ENCODE measurements at places on chromosomes 4 and X.

DNA sequence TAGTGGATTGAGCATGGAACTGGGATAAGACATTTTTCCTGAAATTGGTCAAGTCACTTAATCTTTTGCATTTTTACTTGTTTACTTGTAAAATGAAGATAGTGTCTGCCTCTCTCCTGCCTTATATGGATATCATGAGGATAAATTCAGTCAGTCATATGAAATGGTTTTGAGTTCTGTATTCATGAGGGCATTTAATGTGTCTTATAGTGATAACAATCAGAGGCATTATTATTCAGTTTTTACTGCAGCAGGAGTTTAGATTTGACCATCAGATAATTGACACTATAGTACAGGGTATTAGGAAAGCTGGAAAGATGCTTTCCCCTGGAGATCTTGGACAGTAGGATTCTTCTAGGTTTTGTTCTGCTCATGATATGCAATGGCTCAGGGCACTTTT lies 26.0 kb downstream of the NPNT start:
- no peak for DNase-seq

GRCh38 chrX:115521741-115522140 lies 39.2 kb upstream of the PLS3 start:
- DNase-seq = peak; percentile 48

GRCh38 chrX:141320801-141321200 lies 78.5 kb upstream of the SPANXC start:
- no peak for DNase-seq

DNA sequence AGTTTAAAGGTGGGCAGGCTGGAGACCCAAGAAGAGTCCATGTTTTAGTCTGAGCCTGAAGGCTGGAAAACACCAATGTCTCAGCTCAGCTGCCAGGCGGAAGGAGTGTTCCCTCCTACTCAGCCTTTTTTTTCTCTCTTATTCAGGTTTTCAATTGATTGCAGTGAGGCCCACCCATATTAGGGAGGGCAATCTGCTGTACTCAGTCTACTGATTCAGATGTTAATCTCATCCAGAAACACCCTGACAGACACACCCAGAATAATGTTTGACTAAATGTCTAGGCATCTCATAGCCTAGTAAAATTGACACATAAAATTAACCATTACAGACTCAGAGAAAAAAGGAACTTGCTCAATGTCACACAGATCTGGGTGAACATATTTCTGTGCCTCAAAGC lies 347.1 kb downstream of the GBA3 start:
- no peak for DNase-seq

DNA sequence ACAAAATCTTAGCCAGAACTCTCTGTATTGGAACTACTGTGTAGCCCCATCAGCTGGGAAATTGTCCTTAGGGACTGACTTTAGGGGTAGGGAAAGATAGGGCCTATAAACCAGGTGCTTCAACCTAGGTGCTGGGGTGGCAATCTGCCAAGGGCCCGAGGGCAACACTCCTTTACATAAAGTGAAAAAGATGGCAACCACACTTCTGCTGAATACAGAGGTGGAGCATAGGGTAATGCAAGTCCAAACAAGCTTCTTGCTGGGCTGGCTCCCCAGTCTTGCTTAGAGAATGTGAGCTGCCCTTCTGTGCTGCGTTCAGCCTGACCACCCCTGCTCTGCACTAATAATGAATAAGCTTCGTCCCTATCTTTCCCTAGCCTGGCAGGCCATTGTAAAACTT lies 9.8 kb downstream of the ZBTB33 start:
- no peak for DNase-seq

GRCh38 chr4:168587411-168588125 lies 90.7 kb downstream of the PALLD start:
- peak; percentile 94 for DNase-seq

DNA sequence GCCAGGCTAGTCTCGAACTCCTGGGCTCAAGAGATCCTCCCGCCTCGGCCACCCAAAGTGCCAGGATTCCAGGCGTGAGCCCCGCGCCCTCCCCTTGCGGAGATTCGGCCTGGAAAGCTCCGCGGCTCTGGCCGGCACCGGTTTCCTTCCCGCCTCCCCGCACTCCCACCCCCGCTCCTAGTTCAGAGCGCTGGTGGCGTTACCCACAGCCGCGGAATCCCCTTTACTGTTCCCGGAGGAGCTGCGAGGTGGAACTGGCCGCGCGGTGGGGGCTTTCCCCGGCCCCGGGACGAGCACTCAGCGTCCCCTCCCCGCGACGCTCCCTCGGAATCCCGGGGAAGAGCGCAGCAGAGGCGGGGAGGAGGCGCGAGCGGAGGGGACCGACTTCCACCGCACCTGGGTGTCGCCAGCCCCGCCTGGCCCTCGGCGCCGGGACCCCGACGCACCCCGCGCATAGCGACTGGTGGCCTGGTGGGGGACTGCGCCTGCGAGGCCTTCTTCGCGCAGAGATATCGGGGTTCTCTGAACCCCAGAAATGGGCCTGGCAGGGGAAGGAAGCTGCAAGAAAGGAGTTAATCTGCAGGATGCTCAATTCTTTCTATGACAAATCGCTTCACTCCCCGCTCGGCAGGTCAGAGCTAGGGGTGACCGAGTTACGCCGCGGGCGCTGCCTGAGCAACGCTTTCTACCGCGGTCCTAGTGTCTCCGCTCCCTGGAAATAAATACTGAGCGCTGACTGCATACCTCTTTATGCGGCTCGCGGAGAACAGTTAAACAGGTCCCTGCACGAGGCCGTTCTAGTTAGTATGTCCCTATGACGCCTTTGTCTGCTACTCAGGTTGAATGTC lies 14.6 kb upstream of the SLC25A4 start:
- no peak for DNase-seq

DNA sequence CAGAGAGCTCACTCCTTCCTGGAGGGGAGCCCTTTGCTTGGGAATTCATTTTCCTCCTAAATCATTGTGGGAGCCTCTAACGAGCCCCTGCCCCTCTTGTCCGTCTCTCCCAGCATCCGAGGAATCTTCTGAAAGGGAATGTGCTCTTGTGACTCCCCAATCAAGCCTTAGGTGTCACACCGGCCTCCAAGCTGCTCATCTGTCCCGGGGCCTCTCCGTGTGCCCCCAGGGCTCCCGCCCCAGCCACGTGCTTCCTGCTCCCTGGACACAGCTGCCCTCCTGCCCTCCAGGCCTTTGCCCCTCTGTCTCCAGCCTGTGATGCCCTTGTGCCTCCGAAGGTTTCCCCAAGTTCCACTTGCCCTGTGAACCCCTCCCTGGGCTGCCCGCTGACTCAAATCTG lies 239.8 kb downstream of the AFAP1 start:
- DNase-seq = no peak

DNA sequence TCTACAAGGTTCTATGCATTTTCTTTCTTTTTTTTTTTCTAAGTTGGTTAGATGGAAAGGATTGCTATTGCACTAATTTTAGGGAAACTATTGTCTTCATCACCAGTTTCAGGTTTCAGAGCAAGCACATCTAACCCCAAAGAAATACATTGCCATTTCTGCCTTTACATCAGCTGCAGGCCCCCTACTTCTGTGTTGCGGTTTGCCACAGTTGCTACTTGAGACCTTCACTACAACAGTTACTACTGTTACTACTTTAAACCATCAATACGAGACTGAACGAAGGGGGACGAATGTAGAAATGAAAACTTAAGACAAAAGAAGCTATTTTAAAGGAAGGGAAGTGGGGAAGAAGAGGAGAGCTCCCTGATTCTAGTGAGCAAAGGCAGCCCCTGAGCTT lies 256.7 kb upstream of the LCORL start:
- no peak for DNase-seq

DNA sequence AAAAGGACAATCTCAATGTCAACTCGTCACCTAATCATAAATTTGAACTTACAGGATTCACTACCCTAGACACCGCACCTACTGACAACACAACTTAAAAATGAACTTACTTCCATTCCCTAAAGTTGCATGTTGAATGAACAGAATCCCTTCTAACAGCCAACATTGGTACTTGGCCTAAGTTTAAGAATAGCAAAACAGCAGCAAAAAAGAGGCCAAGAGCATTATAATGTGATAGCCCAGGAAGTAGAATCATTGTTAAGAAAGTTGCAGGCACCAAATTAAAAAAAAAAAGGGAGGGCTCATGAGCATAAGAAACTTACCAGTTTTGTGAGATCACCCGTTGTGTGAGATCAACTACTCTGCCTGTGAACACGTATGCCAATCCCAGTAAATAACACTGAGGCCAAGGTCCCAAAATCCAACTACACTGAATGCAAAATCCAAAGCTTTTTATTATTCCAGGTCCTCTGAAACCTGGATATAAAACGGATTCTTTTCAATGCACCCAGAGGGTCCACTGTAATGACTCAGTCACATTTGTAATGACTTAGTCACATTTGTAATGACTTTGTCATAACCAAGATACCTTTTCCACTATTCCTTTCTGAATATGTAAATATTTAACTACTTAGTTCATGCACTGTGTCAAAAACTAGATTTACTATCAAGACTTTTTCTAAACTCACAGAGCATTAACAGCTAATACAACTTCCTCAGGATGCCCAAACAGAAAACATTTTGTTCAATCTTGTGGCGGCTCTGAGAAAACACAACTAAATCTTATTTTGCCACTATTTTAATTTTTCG lies 6.8 kb downstream of the HNRNPDL start:
- no peak for DNase-seq

- peak; percentile 73 for DNase-seq
Measured at GRCh38 chrX:24117258-24117657, 32.3 kb upstream of the ZFX start.

DNA sequence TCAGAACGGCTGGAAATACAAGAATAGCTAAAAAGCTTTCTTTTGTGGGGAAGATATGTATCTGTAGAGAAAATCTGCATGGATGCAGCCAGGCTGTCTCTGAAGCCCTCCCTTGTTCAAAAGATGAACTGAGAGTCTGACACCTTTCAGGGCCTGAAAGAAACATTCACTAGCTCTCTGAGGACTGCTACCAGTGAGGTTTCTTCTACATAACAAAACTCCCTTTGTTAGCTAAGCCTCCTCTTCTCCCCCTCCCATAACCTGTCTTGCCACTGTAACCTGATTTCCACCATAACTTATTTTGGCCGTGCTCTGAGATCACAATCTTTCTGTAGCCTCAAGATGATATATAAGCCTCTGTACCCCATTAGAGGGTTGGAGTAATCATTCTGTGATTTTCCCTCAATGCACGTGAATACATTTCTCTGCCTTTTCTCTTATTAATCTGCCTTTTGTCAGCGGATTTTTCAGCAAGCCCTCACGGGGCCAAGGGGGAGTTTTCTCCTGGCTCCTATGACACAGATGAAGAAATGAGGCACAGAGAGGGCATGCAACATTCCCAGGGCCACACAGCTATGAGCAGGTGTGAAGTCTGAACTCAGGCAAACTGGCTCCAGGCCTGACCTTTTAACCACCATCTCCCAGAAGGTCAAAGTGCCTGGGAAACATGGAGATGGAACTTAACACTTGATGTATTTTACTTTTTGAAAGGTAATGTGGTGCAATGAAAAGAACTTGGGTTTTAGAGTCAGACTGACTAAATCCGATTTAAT lies 161.6 kb upstream of the PRDX4 start:
- DNase-seq = no peak

- no peak for DNase-seq
Measured at GRCh38 chr4:80831383-80832361, 198.8 kb upstream of the BMP3 start.

DNA sequence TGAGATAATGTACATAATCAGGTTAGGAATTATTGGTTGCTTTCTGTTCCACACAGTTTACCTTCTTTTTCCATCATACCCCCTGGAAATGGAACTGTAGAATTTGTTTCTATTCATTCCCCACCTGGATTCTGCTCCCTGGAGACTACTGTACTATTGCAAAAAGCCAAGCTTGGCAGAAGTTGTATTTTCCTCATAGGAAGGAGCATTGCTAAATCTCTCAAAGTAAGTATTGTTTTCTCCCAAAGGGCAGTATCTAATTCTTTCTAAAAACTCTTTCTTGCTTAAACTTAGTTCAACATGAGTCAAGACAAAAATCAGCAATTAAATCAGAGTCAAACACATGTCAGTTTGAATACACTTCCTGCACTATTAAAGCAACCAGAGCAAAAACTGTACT lies 136.2 kb downstream of the CDS1 start:
- peak; percentile 13 for DNase-seq

DNA sequence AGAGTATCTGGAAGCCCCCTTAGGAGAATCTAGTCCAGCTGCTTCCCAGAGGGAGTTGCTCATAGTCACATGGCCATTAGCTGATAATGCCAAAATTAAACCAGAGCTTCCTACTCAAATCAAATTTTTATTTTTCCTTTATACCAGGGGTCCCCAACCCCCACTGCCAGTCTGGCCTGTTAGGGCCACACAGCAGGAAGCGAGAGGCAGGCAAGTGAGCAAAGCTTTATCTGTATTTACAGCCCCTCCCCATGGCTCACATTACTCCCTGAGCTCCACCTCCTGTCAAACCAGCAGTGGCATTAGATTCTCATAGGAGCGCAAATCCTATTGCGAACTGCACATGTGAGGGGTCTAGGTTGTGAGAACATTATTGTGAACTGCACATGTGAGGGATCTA lies 19.2 kb upstream of the TNIP3 start:
- DNase-seq = no peak

DNA sequence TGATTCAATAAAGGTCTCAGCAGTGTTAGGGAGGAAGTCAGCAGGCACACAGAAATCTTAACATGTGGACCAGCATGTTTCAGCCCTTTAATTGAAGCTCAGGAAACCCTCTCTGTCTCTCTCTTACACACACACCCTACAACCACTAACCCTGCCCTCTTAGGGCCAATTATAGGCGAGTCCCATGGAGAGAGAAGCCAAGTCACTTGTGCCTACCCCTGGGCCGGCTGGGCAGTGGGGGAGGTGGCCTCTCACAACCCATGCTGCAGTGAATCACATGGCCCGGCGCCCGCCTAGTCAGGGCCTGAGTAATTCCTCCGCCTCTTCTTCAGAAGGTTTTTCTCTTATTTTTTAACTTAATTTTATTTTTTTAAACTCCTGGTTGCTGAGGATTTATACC lies 3.7 kb downstream of the FGD1 start:
- peak; percentile 75 for DNase-seq

- no peak for DNase-seq
Measured at GRCh38 chr4:185730849-185731608, 81.0 kb downstream of the SORBS2 start.

DNA sequence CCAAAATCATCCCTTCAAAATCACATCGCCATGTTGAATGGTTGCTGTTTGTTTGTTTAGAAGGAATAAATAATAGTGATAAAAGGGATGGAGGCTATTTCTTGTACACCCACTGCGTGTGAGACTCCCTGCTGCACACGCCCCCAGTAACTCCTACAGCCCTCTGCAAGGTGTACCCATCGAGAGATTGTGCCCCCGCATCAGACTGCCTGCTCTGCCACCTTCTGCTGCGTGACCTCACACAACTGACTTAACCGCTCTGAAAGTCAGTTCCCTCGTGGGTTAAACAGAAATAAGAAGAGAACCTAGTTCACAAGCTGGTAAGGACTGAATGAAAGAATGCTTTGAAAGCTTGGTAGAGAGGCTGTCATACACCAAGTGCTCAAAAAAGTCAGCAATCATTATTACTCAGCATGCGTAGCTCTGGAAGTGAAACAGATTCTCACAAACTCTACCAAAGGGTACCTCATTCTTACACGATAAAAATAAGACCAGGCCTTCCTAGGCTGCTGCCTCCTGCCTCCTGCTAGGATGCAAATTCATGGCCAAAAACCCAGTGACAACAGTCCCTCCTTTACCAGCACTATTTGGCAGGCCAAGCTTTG lies 147.1 kb downstream of the CPEB2 start:
- no peak for DNase-seq

- no peak for DNase-seq
Measured at GRCh38 chrX:122816288-122816687, 367.8 kb upstream of the GRIA3 start.

Measured in stromal cell of bone marrow (primary cell).